ENCODE measurements at places on chromosomes 11 and 22.

DNA sequence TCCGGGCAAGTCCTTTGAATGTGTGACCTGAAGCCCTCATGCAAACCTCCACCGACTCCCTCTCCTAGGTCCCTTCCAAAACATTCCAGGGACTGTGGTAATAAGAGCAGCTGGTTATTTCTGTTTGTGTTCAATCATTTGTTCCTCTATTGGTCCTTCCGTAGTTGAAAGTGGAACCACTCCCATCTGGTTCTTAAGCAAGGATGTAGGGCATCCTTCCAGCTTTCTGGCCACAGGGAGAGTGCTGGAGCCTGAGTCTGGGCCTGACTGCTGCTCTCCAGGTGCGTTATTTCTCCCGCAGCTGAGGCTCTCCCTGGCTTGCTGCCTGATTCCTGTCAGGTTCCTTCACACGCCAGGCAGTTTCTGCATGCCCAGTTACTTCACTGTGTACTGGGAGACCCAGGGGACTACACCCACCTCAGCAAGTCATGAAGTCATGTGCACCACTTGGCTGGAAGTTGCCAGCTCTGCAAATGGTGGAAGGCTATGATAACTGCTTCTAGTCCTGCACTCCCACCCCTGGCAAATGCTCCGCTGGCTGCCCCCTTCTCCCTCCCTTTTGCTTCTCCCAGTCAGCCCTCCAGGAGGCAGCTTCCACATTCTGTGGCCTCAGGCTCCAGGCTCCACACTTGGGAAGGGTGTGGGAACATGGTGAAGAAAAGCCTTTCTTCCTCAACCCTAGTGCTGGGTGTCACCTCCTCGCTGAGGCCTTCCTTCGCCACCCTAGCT, 4.0 kb upstream of the ALX4 start:
- DNase-seq = no peak

GRCh38 chr11:117419482-117420142, 92.0 kb downstream of the CEP164 start:
- DNase-seq = no peak

DNA sequence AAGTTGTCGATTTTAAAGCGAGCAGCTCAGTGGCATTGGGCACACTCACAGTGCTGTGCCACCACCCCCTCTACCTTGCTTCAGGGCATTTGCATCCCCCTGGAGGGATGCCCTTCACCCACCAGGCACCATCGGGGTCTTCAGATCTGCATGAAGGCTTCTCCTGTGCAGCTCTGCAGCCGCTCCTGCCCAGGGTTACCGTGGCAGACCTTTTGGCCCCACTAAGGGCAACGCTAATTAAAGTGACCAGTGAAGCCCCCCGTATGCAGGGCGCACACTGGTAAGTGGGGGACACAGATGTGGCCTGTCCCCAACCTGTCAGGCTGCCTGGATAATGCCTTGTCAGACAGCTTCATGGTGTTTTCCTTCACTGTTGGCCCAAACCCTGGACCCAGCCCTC, 1117.7 kb downstream of the BRD1 start:
- DNase-seq = no peak

- no peak for DNase-seq
Measured at GRCh38 chr22:31893460-31893859, 50.9 kb upstream of the YWHAH start.

Measured in stimulated activated CD8-positive, alpha-beta memory T cell treated with anti-CD3 and anti-CD28 coated beads, Interleukin-4, amount 100 ng/mL, for 4 hours (primary cell).